ENCODE measurements at places on chromosomes 4 and X.

DNA sequence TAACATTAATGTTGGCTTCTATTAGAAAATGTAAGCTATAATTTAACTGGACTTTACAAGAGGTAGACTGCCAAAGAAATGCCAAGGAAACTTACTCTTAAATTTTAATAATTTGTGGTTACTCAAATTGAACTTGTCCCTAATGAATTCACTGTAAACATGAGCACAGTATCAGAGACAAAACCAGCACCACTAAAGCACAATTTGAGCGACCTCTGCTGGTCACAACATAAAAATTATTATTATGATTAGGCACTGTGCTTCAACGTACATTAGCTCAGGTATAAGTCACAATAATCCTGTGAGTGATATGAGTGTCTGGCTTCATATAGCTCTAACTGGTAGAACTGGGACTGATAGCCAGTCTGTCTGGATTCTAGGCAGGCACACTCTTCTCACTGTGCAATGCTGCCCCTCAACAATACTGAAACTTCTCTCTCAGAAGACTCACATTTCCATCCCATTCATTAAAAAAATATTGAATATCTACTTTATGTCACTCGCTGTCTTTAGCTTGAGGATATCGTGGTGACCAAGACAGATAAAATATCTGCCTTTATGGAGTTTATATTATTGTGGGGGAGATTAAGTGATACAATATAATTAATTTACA is 8.0 kb downstream of the NUDT6 start:
- peak; percentile 44 for DNase-seq

GRCh38 chr4:16226816-16227461 is 668 bp upstream of the TAPT1 start:
- DNase-seq, result peak; percentile 48

- DNase-seq, result no peak
These were observed 40.3 kb downstream of the POLR2B start for GRCh38 chr4:57018980-57019379.

DNA sequence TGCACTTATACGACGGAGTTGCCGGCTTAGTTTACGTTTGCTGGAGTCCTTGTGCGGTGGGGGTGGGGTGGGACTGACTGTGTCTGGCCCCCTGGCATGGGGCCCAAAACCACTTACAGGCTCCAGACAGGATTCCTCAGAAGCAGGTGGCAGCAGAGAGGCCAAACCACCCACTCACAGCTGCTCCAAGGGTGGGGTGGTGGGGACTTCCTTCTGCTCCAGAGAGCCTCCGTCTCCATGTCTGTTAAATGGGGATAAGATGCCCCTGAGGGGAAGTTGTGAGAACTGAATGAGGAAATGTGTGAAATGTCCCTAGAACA is 36.7 kb downstream of the PSAPL1 start:
- DNase-seq, result peak; percentile 69

GRCh38 chr4:56681158-56681852 is at the start of gene HOPX:
HOPX (minus strand) TSS chr4:56681296; CDS start chr4:56657816, 23,480 bp downstream.
- peak; percentile 15 for DNase-seq

DNA sequence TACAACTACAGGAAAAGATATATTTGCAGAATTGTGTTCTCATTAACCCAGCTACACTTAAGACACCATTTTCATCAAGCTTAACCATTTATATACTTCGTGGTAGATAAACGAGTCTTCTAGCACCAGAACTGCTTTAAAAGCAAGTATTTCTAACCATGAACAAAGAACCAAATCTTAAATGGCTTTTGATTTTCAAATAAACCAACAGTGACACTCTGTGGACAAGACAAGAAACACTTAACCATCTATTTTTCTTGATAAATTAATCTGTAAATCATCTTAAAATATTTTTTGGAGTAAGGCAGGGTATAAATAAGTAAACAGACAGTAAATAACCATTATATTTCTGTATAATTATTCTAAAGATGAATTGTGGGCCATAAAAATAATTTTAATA is 10.2 kb downstream of the BEND2 start:
- no peak for DNase-seq

DNA sequence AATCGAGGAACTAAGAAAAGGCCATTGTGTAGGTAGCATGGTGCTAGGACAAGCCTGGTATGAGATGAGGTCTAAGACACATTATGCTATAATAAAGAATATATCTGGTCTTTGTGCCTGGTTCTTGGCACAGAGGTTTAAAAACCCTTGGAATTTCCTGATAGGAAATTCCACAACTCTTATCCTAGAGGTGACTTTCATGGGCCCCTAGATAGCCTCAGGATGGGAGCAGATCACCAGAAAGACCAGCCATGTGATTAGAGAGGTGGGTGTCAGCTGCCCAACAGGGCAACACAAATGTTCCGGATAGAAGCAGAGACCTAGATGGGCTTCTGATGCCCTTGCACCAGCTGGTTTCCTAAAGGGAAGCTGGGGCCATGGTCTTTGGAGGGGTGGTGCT is 107.2 kb downstream of the SCD5 start:
- DNase-seq, result no peak

DNA sequence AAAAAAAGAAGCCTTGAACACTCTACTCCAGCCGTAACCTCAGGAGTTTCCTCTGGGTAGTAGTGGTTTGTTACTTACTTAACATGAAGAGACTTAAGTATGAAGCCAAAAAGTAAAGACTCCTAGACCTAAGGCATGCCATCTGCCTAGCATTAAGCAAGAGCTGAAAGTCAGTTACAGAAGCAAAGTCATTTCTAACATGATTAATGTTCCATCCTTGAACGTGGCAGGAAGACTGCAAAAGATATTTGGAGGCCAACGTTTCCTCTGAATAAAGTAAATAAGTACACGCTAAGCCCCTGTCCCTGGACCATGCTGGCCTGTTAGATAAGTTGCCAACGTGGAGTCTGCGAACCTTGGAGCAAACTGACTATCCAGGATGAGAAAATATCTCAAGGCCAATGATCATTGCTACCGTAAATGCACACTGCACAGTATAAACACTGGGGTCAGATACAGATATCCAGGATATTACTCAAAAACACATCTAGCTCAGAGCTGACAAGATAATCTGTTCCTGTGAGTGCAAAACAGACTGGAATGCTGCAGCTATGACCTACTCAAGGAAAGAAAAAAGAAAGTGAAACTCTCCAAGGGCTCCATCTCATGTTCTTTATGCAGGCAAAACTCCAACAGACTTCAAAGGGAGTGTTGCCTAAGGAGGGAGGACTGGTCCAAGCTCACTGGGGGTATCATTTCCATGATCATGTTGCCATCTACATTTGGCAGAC is 255.8 kb downstream of the COL25A1 start:
- DNase-seq, result no peak

DNA sequence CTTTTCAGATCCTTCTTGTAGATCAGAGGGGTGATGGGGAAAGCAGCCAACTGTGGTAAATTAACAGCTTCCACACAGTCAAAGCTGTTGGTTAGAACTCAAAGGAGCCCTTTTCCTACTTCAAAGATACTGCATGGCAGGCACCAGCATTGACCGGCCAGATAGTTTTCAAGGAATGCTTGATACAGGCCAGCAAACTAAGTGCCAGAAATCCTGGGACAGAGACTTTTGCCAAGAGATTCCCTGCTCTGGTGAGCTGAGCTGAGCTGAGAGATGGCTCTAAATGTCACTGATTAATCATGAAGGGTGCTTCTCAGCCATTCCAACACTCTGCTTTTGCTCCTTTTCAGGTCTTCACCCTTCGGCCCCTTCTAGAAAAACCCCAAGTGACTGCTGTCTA is 131.6 kb upstream of the MED14 start:
- no peak for DNase-seq

GRCh38 chrX:96445531-96446065 is 239.0 kb upstream of the DIAPH2 start:
- DNase-seq, result no peak
